SJSA1 (cell line): ENCODE measurements at places on chromosomes 2 and 18. TPM values are rescaled to one million over a fixed set of nuclear protein-coding genes. Genes with fewer than 3 reads are reported as not detected.

The STON1 gene
- 7.8 and 8.8 TPM in 2 replicates for total RNA-seq

The MROH2A gene
- not detected in 2 replicates for total RNA-seq

The PFN4 gene
- total RNA-seq: 0.29 and 0.69 TPM in 2 replicates

DNA sequence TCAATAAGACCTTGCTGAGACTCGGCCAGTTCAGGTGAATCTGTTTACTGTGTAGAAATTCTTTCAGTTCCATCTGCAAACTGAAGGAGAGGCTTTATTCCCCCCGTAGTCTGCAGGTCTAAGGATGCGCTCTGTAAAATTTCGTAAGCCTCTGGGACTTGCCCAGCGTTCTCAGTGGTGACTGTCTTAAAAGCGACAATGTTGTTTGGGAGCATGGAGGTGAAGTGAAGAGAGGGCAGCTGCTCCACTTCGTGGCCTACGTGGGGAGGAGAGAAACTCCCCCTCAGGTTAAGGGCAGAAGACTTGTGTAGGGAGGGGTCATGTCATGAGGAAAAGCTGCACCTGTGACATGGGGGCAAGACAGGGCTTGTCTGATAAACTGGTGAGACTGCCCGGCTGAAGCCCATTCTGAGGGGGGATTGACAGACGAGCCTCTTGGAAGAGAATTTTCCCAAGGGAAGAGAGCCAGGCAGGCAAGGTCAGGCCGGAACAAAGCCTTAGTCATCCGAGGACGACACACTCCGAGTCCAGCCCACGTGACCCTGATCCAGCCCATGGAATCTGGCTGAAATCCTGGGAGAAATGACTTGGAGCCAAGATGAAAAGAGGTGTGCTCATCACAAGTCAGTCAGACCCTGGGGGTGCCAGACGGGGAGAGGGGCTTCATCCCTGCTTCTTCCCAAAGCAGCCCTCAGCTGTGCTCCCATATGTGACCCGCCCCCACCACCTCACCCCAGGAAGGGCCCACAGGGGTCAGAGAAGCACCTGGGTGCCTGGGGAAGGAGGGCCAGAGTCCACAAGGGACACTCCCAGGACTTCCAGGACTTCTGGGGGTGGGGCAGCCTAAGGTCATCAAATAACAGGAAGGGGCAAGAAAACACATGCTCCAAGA is 88.5 kb upstream of the SH3BP4 start:
- H3K4me1 ChIP-seq: peaks cover 46% of the 10 kb centered on the region
- H3K27ac ChIP-seq: peak overlapping the region; percentile 79
- no peaks in the 10 kb centered on the region for H3K36me3 ChIP-seq
- H3K4me3 ChIP-seq: no peak overlapping the region
- DNase-seq: peak; percentile 48

DNA sequence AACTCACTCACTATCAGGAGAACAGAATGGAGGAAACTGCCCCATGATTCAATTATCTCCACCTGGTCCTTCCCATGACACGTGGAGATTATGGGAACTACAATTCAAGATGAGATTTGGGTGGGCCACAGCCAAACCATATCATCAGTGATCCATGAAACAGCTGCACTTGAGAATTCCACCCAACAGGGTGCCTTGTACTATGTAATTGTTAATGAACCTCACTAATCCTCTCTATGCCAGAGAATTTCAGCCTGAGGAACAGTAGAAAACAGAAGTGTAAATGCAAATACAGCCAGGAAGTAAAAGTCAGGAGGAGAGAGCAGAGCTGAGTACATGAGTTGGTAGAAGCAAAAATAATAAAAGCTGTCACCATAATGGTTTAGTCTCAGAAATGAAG is 261.4 kb downstream of the EPHA4 start:
- H3K4me1 ChIP-seq: no peaks in the 10 kb centered on the region
- H3K27ac ChIP-seq: no peak overlapping the region
- no peak for DNase-seq

- H3K27me3 ChIP-seq: no peaks in the 10 kb centered on the region
- no peaks in the 10 kb centered on the region for H3K4me1 ChIP-seq
- H3K4me3 ChIP-seq: no peak overlapping the region
- no peak for DNase-seq
Measured at GRCh38 chr2:155947069-155947468, 385.5 kb downstream of the NR4A2 start.
